ENCODE measurements at places on chromosomes 6 and 20.

DNA sequence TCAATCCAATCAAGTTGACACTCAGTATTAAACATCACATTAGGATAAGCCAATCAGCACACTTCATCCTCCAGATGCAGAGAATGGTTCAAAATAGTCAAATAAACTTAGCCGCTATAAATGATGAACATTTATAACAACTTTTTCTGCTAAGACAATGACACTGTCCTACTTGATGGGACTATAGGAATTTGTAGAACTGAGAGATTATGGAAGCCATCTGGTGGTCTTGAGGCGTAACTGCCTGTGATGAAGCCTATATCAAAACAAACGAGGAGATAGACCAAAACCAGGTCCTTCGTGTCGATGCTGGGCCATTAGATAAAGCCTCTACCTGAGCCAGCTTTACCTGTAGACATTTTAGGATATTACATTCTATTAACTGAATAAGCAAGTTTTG lies 631.1 kb downstream of the COL12A1 start:
- peak; percentile 45 for DNase-seq

GRCh38 chr20:14470231-14470899 lies 133.0 kb upstream of the FLRT3 start:
- DNase-seq: no peak

DNA sequence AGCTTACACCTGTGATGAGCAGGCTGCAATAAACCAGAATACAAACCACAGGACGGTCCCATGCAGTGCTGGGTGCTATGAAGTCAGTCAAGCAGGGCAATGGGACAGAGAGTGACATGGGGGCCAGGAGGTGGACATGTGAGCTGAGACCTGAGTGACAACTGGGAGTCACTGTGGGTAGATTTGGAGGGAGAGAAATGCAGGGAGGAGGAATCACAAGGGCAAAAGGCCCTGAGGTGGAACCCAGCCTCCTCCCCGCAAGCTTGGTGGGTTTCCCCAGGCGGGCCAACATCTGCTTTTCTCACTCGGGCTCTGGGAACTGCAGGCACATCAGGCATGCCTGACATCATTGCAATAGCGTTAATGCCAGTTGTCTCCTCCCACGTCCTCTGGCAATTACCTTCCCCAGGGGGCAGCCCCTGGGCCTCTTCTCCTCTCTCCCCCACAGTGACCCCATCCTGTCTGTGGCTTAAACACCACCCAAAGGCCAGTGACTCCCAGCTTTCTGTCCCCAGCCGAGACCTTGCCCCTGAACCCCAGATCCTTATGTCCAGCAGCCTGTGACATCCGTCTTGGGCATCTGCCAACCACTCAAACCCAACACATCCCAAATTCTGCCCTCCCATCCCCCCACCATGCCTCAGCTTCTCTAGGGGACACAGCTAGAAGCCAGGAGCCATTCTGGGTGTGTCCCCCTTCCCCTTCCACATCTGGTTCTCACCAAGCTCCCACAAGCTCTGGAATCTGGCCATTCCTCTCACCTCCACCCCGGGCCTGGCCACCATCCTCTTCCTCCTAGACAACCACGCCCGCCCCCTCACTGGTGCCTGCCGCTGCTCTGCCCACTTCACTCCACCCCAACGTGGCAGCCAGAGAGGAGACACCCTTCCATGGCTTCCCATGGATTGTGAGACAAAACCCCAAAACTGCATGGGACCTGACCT lies 28.2 kb downstream of the PDRG1 start:
- no peak for DNase-seq

DNA sequence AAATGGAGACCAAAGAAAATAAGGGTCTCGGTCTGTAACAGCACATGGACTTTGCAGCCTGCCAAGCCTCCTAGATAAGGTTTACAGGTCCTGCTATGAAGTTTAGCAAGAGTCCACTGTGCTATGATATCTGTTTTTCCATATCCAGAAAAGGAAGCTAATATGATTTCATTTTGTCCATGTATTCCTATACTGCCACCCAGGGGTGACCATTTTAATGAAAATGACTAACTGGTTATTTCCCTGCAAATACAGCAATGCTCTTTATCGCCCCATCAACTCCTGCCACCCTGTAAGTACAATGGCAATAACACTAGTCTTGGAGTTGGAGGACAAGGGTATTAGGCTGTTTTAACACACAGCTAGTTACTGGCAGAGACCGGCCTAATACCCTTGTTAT lies 115.2 kb upstream of the GLP1R start:
- peak; percentile 20 for DNase-seq

DNA sequence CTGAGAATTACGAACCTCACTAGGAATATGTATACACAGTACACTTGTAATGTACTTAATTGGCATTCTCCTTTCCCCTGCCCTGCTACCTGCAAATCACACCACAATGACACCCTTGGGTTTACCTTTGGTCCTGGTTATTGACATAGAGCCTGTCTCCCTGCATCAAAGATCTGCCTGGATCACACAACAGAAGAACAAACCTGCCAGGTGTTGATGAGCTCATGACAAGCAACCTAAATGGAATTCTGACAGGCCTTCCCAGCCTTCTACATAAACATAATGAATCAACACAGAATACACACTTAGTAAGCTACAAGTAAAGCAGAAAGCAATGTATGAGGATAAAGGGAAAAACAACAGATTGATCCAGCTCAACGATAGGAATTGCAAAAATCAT lies 95.6 kb downstream of the HDGFL1 start:
- DNase-seq: no peak

GRCh38 chr6:36339146-36339545 lies 2.5 kb upstream of the BNIP5 start:
- DNase-seq: no peak

- no peak for DNase-seq
Observed at GRCh38 chr20:46361381-46361780, 45.0 kb downstream of the ELMO2 start.

DNA sequence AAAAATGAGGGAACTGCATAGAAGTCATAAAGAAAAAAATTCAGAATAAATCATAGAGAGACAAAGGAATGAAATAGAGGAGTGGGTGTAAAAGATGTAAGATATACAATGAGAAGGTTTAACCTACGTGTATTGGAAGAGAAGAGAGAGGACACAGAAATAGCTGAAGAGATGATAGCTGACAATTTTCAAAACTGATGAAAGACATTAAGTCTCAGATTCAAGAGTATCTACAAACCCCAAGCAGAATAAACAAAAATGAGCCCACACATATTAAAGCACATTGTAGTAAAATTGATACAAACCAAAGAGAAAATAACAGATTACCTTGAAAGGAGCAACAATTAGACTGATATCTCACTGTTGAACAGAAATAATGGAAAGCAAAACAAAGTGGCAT lies 143.3 kb upstream of the PRND start:
- DNase-seq: no peak

DNA sequence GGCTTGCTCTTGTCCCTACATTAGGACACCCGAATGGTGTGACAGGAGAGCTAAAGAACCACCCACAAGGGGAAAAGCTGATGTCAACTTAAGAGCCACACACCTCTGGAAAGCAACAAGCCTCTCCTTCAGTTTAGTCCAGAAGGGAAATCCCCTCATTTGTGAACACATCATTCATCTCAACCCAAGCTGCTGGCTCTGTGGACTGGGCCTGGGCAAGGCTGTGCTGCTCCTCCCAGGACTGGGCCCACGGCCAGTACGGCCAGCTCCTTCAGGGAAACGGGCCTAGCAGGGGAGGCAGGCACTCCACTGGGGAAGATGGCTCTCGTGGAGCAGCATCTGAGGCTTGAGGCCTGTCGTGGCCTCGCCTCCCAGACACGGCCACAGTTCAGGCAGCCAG lies 12.8 kb upstream of the SLC4A11 start:
- DNase-seq: no peak

DNA sequence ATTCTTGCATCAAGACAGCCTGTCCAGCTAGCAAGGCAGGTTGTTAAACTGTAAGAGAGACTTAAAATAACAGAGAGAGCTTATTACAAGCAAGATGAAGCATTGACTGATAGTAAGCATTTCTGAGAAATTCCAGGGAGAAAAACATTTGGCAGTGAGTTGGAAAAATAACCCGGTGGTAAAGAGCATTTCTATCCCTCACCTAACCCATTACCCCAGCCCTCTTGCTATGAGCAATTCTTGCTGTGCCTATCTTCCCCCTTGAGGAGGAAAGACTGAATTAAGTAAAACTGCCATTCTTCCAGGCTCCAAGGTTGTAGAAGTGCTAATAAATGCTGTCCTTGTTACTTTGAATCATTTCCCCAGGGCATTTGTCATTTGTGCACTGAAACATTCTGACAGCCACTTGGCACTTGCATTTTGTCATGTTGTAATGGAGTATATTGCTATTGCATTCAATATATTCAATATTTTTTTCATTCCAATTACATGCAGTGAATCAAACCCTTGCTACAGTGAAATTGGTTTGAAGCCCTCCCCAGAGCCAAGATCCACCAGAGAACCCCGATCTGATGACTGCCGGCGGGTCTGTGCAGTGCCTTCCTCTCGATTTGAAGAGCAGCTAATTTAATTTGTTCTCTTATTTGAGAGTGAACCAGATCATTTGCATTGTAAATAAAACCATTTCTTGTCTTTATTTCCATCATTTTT lies 291.1 kb downstream of the HIVEP2 start:
- DNase-seq: no peak

DNA sequence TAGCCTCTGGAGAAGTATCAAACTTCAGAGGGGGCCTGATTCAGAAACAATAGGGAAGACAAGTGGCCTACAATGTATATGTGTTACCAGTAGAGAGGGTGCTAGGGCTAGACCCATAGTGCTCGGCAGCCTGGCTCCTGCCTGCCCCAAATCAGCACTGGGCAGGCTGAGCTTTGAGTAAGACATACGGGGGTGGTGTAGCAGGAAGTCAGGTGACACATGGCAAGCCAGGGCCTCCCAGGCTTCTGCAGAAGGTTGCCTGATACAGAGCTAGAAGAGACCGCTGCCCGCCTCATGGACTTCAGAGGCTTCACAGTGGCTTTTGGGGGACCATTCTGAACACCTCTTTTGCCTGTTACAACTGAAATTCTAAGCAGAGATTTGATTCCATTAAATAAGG lies 43.4 kb downstream of the RALY start:
- no peak for DNase-seq

DNA sequence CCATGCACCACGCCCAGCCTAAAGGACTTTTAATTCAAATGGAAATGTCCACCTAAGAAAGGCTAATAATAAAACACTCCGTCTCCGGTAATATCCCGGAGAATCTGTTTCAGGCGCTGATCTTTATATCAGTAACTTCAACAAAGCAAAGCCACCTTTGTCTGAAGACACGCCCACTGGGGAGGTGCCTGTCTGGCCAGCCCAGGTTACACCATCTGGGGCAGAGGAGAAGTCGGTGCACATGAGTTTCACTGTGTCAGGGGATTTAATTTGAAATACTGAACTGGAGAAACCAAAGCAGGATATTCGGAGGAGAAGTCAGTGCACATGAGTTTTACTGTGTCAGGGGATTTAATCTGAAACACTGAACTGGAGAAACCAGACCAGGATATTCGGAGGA lies 9.4 kb downstream of the SERPINB6 start:
- DNase-seq: no peak

- DNase-seq: no peak
Observed at GRCh38 chr20:33821270-33821836, 10.2 kb downstream of the CHMP4B start.

DNA sequence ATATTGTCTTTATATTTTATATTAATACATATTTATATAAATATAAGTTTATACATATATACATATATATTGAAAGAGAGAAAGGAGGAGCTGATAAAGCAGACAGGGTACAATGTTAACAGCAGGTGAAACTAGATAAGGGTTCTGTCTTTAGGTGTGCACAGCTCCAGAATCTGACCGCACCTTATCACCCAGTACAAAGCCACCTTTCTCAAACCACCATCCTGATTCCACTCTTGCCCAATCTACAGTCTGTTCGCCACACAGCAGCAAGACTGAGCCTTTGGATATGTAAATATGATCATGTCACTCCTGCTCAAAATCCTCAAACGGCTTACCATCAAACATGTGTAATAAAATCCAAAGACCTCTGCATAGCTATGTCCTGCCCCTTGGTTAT lies 34.7 kb upstream of the ASCC3 start:
- no peak for DNase-seq

- no peak for DNase-seq
Observed at GRCh38 chr6:157603314-157603940, 219.6 kb upstream of the SNX9 start.

DNA sequence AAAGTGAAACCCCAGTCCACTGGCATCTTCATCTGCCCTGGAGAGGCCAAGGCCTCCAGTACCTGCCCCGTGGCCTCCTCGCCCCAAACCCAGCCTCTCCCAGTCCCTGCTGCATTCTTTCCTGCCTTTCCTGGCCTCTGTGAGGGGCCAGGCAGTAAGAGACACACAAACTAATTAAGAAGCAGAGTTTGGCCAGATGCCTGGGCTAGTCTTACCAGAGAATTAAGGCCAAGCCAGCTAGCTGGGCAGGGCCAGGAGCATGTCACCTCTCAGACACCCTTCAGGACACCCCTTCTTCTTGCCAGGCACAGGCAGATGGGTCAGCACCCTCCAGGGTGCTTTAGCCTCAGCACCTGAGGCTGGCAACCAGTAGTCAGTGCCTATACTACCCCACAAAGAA lies 2.4 kb downstream of the MDGA1 start:
- DNase-seq: no peak

DNA sequence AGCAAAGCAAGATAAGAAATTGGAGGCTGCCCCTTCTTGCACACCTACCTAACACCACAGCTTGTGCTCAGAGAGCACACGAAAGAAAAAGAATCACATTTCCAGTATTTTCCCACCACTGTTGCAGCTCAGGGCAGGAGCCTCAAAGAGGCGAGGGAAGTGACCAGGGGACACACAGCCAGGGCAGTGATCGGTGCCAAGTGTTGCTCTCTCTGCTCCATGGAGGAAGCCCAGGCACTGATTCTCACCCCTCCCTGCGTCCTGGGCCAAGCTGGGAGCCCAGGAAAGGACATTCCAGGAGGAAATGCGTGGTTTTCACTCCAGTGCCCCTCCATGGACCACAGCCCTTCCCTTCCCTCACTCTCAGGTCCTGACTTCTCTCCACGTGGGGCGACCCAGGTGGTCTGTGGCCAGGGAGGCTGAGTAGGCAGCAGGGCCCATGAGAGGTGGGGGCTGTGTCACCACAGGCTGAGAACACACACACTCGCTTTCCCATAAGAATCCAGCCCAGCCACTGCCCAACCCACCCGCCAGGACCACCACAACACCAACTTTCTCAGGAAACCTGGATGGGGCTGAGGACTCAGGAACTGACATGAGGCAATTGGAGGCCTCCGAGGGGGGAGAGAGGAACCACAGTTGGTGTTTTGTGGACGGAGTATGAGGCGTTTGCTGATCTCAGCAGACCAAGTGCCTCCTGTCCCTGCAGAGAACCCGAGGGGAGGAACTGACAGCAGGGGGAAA lies 81.7 kb upstream of the MAFB start:
- no peak for DNase-seq

GRCh38 chr6:128803911-128804310 lies 79.0 kb upstream of the LAMA2 start:
- peak; percentile 25 for DNase-seq

GRCh38 chr20:41095110-41095969 lies 42.0 kb upstream of the PLCG1 start:
- peak; percentile 53 for DNase-seq

DNA sequence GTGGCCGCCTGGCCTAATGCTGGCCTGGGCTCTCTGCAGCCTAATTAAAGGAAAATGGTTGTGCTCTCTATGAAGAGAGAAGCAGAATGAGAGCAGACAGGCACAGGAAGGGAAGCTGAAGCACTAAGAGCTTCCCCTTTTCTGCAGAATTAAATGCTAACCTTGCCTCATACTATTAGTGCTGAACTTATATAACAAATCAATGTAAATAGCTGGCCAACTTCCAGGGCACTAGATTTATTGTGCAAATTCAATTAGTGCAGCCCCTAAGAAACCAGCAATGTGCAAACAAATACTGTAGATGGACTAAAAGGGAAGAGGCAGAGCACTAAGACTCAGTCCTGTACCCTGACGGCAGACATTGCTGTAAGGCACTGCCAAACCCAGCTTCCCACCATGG lies 36.1 kb upstream of the INSM1 start:
- DNase-seq: no peak
